Psoas muscle (tissue), 8 donors: ENCODE measurements at places on chromosomes 4 and X. TPM values are rescaled to one million over a fixed set of nuclear protein-coding genes. Genes with fewer than 3 reads are reported as not detected.

The PLXNB3 gene
- 0.27 TPM for total RNA-seq

The GSX2 gene
- total RNA-seq: not detected

The FGFBP2 gene
- total RNA-seq: 1.0 TPM

The ELK1 gene
- 30.7 TPM for total RNA-seq

- no peak overlapping the region for H3K27ac ChIP-seq
- H3K36me3 ChIP-seq: no peaks in the 10 kb centered on the region
- H3K27me3 ChIP-seq: no peaks in the 10 kb centered on the region
Observed at GRCh38 chrX:40197071-40197470, 99.3 kb upstream of the BCOR start.

GRCh38 chr4:81136161-81136905, 78.7 kb downstream of the PRKG2 start:
- H3K4me1 ChIP-seq: no peaks in the 10 kb centered on the region
- H3K4me3 ChIP-seq: no peak overlapping the region
- H3K27me3 ChIP-seq: no peaks in the 10 kb centered on the region
- no peak for DNase-seq
- no peaks in the 10 kb centered on the region for H3K36me3 ChIP-seq

GRCh38 chr4:174058846-174059245, 224.6 kb downstream of the FBXO8 start:
- no peaks in the 10 kb centered on the region for H3K4me1 ChIP-seq
- no peaks in the 10 kb centered on the region for H3K27me3 ChIP-seq
- H3K27ac ChIP-seq: no peak overlapping the region
- H3K36me3 ChIP-seq: no peaks in the 10 kb centered on the region
- no peak overlapping the region for H3K4me3 ChIP-seq

DNA sequence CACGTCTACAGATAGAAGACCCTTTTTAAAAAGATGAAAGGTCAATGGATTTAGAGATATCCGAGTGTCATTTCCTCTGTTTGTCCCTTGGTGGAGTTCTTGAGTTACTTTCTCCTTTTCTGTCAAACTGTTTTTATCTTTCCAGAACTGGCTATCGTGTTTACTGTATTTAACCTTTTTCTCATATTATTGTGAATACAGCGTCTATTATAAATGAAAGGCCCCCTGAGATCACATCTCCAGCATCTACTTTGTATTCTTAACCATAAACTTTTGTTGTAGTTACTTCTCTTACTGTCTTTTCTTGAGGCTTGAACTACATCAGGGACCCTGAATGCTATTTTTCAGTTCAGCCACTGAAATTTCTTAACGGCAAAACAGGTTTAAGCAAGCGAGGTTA, 4.0 kb upstream of the PCDH7 start:
- DNase-seq: no peak
- no peaks in the 10 kb centered on the region for H3K4me1 ChIP-seq
- peak overlapping the region; percentile 46 for H3K4me3 ChIP-seq
- H3K27me3 ChIP-seq: peaks cover 10% of the 10 kb centered on the region
- H3K27ac ChIP-seq: no peak overlapping the region

GRCh38 chr4:3371033-3372001, 70.5 kb upstream of the HGFAC start:
- no peak overlapping the region for H3K4me3 ChIP-seq
- no peaks in the 10 kb centered on the region for H3K36me3 ChIP-seq
- peaks cover 17% of the 10 kb centered on the region for H3K4me1 ChIP-seq
- no peak for DNase-seq
- no peaks in the 10 kb centered on the region for H3K27me3 ChIP-seq

- H3K36me3 ChIP-seq: no peaks in the 10 kb centered on the region
- H3K27me3 ChIP-seq: no peaks in the 10 kb centered on the region
- no peak for DNase-seq
- no peak overlapping the region for H3K4me3 ChIP-seq
Observed at GRCh38 chrX:9352694-9353411, 112.0 kb upstream of the TBL1X start.

- H3K36me3 ChIP-seq: no peaks in the 10 kb centered on the region
- peak; percentile 67 for DNase-seq
Observed at GRCh38 chr4:80183250-80184052, 13.9 kb upstream of the PRDM8 start.

DNA sequence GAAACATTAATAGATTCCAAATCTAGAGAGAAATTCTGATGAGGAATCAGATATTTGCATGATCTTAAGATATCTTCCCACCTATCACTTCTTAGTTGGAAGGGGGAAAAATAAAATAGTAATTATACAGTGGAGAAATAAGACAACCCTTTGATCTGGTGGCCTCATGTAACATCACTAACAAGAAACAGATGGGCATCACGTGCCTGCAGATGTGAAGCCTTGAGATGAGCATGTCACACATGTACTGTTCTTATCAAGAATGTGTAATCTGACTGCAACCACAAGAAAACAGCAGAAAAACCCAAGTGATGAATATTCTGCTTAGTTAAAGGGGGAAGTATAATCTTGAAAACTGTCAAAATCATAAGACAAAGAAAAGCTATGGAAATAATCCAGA, 31.4 kb upstream of the NKX6-1 start:
- H3K36me3 ChIP-seq: no peaks in the 10 kb centered on the region
- H3K4me1 ChIP-seq: no peaks in the 10 kb centered on the region
- DNase-seq: no peak
- peaks cover 3% of the 10 kb centered on the region for H3K27me3 ChIP-seq
- H3K27ac ChIP-seq: no peak overlapping the region

DNA sequence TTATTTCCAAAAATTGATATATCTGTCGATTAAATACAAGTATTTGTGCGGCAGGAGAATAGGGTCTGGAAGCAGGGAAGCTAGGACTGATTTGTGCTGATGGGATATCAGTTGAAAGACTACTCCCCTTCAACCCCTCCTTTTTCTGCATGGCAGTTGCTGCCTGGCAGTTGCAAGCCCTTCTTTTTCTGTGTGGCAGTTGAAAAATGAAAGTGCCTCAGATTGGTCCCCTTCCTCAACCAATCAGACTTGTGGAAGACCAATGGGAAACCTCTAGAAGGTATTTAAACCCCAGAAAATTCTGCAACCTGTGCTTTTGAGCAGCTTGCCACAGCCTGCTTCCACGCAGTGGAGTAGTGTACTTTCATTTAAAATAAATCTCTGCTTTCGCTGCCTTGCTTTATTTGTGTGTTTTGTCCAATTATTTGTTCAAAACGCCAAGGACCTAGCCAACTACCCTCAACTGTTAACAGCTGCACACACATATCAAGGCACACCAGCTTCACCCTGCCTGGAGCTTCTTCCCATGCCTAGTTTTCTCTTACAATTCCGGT, 1.5 kb upstream of the TMA16 start:
- peaks cover 7% of the 10 kb centered on the region for H3K4me1 ChIP-seq
- no peak overlapping the region for H3K27ac ChIP-seq
- no peaks in the 10 kb centered on the region for H3K36me3 ChIP-seq
- no peak for DNase-seq
- H3K27me3 ChIP-seq: no peaks in the 10 kb centered on the region

DNA sequence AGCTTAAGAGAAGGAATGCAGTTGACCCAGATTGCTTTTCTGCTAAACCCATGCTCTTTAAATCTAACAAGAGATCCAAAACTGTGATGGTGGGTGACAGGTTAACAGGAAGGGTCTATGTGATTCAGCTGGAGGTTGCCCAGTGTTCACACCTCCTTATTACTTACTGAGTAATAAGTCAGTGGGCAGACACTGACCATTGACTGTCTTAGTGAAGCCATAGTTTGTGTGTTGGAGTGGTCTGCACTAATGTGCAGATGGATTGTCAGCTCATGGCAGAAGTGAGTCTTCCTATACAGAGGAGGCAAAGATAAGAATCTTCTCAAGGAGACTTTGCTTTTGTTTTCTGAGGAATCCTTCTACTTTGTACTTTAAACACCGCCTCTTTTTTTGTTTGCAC, 15.2 kb upstream of the RUFY3 start:
- H3K36me3 ChIP-seq: no peaks in the 10 kb centered on the region
- peak overlapping the region; percentile 85 for H3K4me3 ChIP-seq
- DNase-seq: no peak
- no peaks in the 10 kb centered on the region for H3K27me3 ChIP-seq

DNA sequence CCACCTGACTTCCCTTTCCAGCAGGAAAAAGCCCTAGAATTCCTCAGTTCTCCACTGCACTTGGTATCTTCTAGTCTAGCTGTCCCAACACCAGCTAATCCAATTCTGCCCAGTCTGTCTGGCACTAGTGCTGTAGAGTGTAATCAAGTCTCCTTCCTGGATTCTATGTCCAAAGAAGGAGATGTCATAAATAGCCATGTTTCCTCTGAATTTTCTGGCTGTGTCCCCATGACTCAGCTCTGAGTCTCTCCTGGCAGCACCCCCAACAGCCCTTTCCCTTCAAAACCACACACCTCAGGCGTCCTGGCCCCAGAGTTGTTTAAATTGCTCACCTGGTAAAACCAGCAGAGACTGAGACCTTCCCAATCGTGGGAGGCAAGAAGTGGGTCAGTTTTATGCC, 197.2 kb downstream of the GRXCR1 start:
- no peaks in the 10 kb centered on the region for H3K36me3 ChIP-seq
- DNase-seq: no peak
- H3K4me1 ChIP-seq: no peaks in the 10 kb centered on the region
- H3K27me3 ChIP-seq: no peaks in the 10 kb centered on the region
- H3K4me3 ChIP-seq: no peak overlapping the region

GRCh38 chr4:173528378-173529321, 1.4 kb downstream of the HAND2 start:
- peaks cover 55% of the 10 kb centered on the region for H3K27me3 ChIP-seq
- peak overlapping the region; percentile 58 for H3K4me3 ChIP-seq
- H3K36me3 ChIP-seq: no peaks in the 10 kb centered on the region
- no peak for DNase-seq
